ENCODE measurements at places on chromosomes 6 and 20.

- no peak for DNase-seq
These were observed 387.8 kb downstream of the BMP2 start for GRCh38 chr20:7155282-7155681.

DNA sequence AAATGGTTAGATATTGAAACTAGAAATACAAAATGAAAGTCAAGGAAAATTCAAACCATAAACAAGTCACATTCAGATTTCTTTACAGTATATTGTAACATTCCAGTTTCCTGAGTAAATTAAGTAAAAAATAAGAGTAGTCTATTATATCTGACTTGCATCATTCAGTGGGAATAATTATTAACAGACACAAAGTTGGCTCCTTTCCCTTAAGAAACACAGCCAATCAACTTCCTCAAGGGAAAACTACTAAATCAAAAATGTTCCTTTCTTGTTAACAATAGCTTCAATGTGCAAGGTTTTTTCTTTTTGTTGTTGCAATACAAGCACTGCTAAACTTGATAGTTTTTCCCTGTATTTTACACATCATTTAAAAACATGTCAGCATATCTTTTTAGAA, 33.2 kb downstream of the DNAAF9 start:
- no peak for DNase-seq

- peak; percentile 93 for DNase-seq
These were observed 75.9 kb upstream of the MYL9 start for GRCh38 chr20:36465109-36466080.

DNA sequence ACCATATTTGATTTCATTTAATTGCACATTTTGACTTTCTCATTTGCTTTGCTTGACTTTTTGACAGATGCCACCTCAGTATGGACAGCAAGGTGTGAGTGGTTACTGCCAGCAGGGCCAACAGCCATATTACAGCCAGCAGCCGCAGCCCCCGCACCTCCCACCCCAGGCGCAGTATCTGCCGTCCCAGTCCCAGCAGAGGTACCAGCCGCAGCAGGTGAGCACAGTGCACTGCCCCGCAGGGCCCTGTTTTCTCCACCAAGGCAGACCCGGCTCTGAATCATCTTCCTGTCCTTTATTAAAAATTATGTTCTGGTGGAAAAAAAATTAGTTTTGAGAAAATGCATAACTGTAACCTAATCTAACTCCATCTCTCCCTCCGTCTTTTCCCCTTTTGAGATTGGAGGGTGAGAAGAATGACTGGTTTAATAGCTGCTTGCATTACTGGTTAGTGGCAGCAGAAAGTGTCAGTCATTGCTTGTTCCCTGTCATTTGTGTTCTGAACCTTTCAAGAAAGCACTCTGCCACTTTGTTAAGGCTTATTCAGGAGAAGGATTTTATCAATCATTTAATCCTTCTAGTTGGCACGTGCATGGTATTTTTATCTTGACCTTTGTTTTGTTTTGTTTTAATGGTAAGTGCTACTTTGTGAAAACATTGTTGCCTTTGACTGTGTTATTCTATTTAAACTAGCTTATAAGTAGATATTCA, 124.3 kb downstream of the ARID1B start:
- no peak for DNase-seq

DNA sequence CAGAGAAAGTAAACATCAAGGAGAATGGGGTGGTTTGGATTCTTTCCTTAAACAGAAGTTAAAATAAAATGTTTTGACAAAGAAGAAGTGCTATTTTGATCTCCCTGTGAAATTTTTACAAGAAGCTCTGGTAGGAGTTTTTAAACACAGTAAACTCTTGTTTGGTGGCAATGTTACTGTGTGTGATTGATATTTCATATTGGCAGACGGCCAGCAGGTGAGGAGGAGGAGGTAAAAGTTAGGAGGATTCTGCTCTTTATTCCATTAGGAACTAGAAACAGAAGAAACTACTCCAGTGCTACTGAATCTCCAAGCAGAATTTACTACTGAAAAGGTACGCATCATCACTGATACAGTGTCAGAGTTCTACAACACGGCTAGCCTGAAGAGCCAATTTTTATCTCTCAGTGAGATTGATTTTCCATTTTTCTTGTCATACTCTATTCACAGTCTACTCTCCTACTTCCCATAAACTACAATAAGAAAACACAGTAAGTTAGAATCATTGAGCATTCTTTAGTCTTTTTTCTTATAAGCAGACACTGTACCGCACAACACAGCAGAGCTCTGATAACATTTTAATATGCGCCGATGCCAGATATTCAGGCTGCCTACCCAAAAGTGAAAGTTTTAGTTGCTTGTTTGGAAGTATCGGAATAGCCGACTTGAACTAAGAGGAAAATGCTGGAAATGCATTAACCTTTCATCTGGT, 21.2 kb upstream of the AFDN start:
- no peak for DNase-seq

GRCh38 chr6:147974376-147974775, 368.3 kb upstream of the SASH1 start:
- peak; percentile 8 for DNase-seq

GRCh38 chr6:119739769-119740168, 390.2 kb upstream of the MAN1A1 start:
- no peak for DNase-seq

DNA sequence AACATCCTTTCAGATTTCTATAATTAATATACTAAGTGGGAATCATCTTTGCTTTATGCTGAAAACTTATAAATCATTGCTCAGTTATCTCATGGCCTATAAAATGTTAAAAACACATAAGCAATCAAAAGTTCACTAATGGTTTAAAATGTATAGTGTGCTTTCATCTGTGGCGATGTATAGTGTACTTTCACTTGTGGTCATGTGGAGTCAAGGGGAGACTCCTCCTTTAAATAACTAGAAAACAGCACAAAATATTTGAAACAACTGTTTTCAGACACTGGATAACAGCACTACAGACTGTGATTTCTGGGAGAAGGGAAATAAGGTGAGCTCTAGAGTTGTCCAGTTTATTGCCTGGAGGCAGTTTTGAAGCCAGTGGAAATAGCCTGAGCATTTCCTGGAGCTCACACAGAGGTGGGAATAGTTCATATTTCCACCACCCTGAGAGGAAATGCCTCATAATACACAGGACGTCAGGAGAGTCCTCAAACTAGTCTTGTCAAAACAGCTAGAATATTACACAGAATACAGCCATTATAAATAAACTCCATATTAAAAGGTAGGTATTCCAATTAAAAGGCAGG, 89.4 kb downstream of the CEP162 start:
- DNase-seq = peak; percentile 8

GRCh38 chr6:73586416-73586974, 65.7 kb upstream of the EEF1A1 start:
- peak; percentile 60 for DNase-seq

- no peak for DNase-seq
These were observed 6.5 kb downstream of the CABLES2 start for GRCh38 chr20:62400541-62400940.

- peak; percentile 84 for DNase-seq
These were observed 199.3 kb upstream of the SGK1 start for GRCh38 chr6:134517145-134517658.

DNA sequence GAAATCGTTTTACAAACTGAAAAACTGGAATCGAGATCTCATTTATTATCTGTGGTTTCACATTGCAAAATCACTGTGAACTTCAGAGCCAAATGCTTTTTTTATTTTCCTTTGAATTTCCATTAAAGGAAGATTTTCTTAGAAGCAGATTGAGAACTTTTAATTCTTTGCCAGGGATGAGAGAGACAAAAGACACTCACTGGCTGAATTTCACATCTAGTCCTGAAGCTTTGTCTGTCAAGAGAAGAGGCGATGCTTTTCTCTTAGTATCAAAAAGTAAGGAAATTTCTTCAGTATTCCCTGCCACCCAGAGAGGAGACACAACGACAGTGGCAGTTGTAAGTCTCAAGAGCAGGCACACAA, 141.8 kb downstream of the TMEM200A start:
- peak; percentile 19 for DNase-seq

GRCh38 chr6:31351401-31352309, 5.3 kb downstream of the HLA-B start:
- DNase-seq = peak; percentile 21

- peak; percentile 58 for DNase-seq
These were observed 542.4 kb upstream of the BTBD3 start for GRCh38 chr20:11375335-11375734.
